ENCODE measurements at places on chromosomes 2 and 18.

GRCh38 chr2:111975819-111976218, 77.4 kb downstream of the MERTK start:
- DNase-seq: no peak

- DNase-seq: no peak
Measured at GRCh38 chr2:40158781-40159180, 293.1 kb downstream of the SLC8A1 start.

DNA sequence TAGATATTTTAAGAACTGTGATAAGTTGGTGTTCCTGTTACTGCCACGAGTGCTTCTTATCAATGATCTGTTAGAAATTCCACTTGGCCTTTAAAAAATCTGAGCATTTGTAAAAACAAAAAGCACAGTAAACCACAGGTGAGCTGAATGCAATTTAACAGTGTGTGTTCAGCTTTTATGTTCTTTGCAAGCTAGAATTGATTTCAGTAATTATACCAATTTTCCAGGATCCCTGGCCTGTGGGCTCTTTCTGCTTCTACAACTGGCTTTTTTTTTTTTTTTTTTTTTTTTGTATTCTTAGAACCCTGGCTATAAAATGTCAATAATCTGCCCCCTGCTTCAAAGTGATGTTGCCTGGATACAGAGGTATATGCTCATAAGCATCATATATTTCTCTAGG, 548.5 kb upstream of the SLC8A1 start:
- no peak for DNase-seq

GRCh38 chr2:98467652-98468051, 23.0 kb downstream of the INPP4A start:
- DNase-seq: no peak

DNA sequence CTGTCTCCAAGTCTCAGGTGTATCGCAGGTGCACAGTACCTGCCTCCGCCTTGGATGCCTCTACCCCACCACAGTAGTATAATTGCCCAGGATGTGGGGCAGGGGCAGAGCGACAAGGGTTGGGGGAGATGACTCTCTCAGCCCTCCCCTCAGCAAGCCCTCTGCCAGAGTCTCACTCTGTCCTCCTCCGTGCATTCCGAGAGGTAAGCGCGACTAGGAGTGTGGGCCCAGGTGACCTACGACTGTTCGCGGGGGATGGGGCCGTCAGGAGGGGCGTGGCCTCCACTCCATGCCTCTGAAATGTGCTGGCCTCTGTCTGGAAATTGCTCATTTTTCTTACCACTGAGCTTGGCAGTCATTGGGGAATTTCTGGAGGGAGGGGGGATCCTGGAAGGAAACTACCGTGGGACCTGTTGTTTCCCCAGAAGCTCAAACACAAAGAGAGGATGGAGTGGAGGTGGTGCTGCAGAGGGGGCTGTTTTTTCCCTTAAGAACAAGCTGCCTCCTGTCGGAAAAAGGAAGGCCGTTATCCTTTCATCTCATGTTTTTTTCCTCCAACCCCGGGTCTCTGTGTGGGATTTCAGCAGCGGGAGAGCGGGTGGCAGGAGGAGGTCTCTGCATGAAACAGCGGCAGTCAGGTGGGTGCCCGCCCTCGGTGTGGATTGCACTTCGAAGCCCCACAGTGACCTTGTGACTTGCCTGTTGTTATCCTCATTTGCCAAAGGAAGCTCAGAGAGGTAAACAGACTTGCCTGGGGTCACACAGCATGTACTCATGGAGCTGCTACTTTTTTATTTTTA, 13.0 kb upstream of the RALB start:
- DNase-seq: peak; percentile 53

GRCh38 chr2:164510895-164511294, 110.4 kb downstream of the GRB14 start:
- DNase-seq: no peak

GRCh38 chr2:229297247-229297646, 26.2 kb upstream of the PID1 start:
- DNase-seq: no peak

DNA sequence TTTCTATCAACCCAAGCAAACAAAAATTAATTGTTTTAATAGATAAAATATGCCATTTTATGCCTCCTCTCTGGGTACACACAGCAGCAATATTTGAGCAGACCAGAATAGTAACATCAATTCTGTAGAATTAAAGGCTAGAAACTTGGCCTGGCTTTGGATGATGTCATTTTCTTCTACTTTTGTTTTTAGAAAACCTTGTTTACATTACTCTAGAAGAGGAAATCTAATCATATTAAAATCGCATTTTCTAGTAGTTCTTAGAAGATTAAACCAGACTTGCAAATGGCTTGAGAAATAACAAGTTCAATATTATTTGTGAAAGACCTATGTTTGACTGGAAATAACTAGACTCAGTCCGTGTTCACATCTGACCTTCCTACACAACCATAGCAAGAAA, 102.3 kb upstream of the RFX8 start:
- no peak for DNase-seq

DNA sequence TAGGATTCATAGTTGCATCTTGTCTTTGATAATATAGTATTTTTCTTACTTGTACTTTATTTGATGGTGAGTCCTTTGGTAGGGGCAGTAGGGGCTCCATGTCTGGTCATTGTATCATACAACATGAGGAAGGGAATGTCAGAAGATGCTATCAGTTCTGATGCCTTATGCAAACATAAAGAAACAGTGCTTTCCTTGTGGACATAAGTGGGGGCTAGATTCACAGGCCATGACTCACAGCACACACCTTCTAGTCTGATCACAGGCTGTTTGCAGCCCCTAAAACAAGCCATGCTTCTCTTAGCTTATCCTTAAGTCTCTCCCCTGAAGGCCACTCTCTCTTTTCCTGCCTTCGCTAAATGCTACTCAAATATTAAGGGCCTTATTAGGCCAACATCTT, 10.7 kb upstream of the SLC14A1 start:
- no peak for DNase-seq

GRCh38 chr2:205763708-205764211, 81.5 kb downstream of the NRP2 start:
- peak; percentile 72 for DNase-seq

- no peak for DNase-seq
Measured at GRCh38 chr2:41294331-41294730, 753.5 kb upstream of the PKDCC start.

- DNase-seq: no peak
Measured at GRCh38 chr2:32355976-32356680, 695 bp upstream of the BIRC6 start.

DNA sequence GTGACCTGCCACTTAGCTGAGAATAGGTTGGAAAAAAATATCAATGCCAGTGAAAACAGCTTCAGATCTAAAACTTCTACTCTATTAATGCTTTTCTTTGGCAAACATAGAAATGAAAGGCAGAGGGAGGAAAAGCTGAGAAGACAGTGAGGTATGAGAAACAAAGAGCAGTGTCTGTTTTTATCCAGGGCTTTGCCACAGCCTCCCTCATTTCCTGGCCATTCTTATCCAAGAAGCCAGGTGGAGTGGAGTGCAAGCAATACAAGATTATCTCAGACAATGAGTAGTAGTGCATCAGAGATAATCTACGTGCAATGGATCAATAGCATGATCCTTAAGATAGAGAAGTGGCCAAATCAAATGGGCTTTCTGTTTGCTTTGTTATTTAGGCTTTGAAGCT, 808.7 kb upstream of the PIK3C3 start:
- no peak for DNase-seq

- no peak for DNase-seq
Measured at GRCh38 chr2:46126571-46126970, 170.6 kb upstream of the EPAS1 start.

DNA sequence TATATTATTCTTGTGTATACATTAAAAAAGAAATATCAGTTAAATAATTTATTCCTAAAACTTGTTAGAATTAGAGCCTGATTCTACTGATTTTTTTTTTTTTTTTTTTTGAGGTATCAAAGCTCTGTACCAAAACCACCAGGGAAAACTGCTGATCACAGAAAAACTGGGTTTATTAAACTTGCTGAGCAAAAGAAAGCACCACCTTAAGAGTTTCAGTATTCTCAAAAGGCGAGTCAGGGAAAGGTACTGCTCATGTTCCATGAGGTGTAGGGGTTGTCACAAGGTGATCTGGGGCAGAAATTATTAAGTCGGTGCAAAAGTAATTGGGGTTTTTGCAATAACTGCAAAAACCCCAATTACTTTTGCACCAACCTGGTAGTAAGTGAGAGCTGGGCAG, 51.7 kb upstream of the KLF7 start:
- no peak for DNase-seq

GRCh38 chr18:35728676-35729075, 147.1 kb downstream of the GALNT1 start:
- no peak for DNase-seq

GRCh38 chr2:120261387-120262006, 8.8 kb downstream of the RALB start:
- DNase-seq: no peak

GRCh38 chr2:100142393-100142792, at the start of gene AFF3:
AFF3 (minus strand) TSS chr2:100142590; CDS start chr2:100104454, 38,136 bp downstream.
- peak; percentile 29 for DNase-seq

DNA sequence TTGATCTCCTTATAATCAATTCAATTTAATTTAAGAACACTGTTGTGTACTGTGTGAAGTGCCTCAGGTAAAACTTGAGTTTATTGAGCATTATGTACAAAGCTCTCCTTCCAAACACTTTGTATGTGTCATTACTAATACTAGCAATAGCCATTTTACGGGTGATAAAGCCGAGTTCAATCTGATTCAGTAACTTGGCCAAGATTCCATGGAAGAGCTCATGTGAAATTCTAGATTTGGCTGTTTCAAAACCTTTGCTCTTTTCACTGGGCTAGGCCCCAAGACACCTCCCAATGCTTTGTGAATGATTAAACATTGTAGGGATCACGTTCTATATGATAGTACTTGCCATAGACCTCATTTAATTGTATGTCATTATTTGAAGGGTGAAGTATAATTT, 8.9 kb upstream of the NFE2L2 start:
- DNase-seq: no peak

DNA sequence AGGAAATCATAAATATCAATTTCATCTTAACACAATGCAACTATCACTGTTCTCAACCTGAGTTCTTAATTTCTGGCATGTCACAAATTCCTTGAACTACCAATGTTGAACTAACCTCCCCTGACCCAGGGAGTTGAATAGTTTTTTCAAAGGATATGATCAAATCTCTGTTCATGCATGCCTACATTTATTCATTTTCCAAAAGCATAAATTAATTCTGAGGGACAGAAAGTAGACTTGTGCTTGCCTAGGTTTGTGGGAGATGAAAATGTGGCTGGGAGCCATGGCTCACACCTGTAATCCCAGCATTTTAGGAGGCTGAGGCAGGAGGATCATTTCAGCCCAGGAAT, 175.7 kb downstream of the TGIF1 start:
- no peak for DNase-seq

GRCh38 chr18:28791101-28791500, 614.2 kb upstream of the CDH2 start:
- DNase-seq: no peak

GRCh38 chr2:102143450-102143985, 972 bp downstream of the IL1R1 start:
- DNase-seq: no peak

GRCh38 chr2:64820901-64821300, 167.2 kb upstream of the SERTAD2 start:
- DNase-seq: no peak

GRCh38 chr18:44453505-44453904, 227.2 kb upstream of the SETBP1 start:
- DNase-seq: no peak

DNA sequence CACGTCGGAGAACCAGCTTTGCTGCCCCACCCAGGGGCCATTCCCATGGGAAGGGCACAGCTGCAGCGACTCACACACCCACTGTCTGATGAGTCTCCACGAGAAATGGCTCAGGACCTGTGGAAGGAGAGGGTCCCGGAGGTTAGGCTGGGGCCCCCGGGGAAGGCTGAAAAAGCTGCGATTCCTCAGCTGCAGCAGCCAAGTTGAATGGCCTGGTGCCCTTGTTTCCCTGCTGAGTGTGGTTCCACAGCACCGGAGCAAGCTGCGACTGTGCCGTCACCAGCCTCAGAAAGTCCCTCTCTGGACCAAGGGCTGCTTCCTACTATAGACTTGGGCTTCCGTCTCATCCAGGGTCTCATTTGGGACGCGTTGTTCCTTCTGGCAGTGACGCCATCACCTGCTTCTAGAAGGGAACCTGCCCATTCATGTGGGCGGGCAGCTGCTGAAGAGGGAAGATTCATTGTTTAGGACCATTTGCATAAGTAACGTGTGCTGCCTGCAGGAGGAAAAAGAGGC, 180.2 kb downstream of the INHBB start:
- no peak for DNase-seq

DNA sequence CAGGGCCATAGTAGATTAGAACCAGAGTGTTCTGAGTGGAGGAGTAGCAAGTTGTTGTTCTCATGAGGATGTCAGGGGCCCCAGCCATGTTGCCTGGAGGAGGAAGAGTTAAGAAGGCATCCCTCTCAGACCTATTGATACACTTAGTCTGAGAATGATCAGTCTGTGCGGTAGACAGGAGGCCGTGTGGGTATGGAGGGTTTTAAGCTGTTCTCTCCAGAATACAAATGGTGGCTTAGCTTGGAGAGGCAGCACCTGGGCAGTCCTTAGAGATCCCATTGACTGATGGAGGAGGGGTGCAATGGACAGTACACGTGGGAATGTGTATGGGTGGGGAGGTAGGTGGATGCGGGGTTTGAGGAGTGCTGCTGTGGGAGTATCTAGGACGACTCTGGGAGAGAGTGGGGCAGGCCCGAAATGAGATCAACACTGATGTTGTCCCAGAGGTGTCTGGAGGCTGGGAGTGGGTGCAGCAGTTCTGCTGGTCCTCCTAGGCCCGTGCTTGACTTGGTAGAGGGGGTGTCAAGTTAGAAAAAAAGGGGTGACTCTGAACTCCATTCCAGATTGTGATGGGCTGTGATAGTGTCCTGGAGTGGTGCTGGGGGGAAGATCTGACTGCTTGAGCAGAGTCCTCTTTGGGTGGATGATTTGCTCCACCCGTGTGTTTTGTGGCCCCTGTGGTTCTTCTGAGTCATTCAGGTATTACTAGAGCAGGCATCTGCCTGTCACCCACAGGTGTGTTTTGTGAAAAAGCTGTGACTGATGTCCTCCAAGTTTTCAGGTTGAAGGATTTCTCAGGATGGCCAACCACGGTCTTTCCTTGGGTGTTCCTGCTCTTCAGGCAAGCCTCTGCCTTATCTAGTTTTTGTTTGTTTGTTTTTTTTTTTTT, 44.7 kb downstream of the C2orf42 start:
- DNase-seq: no peak

GRCh38 chr18:4040391-4041092, 414.6 kb downstream of the DLGAP1 start:
- DNase-seq: no peak

GRCh38 chr2:127859712-127860085, 1.7 kb upstream of the POLR2D start:
- DNase-seq: no peak

GRCh38 chr18:8443505-8443904, 165.7 kb upstream of the RAB12 start:
- DNase-seq: no peak

GRCh38 chr2:218392891-218393462, 6.7 kb upstream of the CTDSP1 start:
- DNase-seq: no peak

DNA sequence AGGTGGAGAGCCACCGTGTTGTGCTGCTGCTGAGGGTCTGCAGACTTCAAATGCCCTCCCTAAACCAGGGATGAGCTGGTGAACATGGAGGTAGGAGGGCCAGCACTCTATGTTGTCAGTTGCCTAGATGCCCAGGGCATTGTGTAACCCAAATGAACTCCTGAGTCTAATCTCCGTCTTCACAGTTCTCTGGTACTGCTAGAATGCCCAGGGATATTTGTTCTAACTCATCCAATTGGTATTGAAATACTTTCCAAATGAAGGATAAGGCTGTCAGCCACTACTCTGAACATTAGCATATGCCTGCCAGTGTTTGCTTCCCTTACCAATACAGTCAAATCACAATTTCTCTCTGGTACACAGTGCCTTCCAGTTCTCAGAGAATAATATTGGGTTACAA, 492.6 kb downstream of the SLC4A3 start:
- DNase-seq: no peak
